Transverse colon (tissue), 4 donors: ENCODE measurements at places on chromosomes 2 and 18.

- DNase-seq, result no peak
- H3K4me3 ChIP-seq, result no peak overlapping the region
- no peaks in the 10 kb centered on the region for H3K36me3 ChIP-seq
- no peaks in the 10 kb centered on the region for H3K27me3 ChIP-seq
- H3K4me1 ChIP-seq, result no peaks in the 10 kb centered on the region
- no peak overlapping the region for H3K27ac ChIP-seq
Measured at GRCh38 chr18:55309249-55309648, 278.7 kb downstream of the TCF4 start.

- no peaks in the 10 kb centered on the region for H3K36me3 ChIP-seq
- no peaks in the 10 kb centered on the region for H3K4me1 ChIP-seq
- H3K4me3 ChIP-seq, result no peak overlapping the region
- H3K27ac ChIP-seq, result no peak overlapping the region
- H3K27me3 ChIP-seq, result no peaks in the 10 kb centered on the region
Measured at GRCh38 chr18:2303517-2304238, 267.6 kb downstream of the METTL4 start.

DNA sequence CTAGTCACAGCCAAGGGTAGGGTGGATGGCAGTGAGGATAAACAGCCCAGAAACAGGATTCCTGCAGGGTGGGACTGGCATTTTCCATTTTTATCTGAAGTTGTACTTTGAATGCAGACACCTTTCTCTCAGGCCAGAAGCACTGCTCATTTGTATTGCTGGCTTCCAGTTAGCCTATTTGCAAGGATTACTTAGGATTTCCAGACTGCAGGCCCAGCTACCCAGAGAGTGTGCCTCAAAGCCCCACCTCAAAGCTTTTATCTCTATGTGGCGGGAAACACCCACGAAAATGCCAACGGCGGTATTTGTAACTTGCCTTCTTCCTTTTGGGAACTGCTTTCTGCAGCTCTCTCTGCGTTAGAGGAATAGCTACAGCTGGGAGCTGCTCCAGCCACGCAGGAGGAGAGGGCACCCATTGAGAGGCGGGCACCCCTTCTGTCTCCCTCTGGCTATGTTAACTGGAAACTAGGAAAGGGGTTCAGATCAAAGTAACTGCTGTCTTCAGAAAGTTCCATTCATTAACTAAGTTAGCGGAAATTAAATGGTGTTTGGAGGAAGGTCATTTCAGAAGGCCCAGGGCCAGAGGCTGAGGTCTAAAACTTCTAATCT lies 144.9 kb downstream of the TGIF1 start:
- H3K4me3 ChIP-seq, result peak overlapping the region; percentile 45
- H3K27ac ChIP-seq, result peak overlapping the region; percentile 99
- no peaks in the 10 kb centered on the region for H3K36me3 ChIP-seq
- H3K27me3 ChIP-seq, result no peaks in the 10 kb centered on the region
- peaks cover 43% of the 10 kb centered on the region for H3K4me1 ChIP-seq

GRCh38 chr2:232236200-232236599 lies 142.4 kb upstream of the ALPP start:
- no peak overlapping the region for H3K4me3 ChIP-seq
- peaks cover 18% of the 10 kb centered on the region for H3K4me1 ChIP-seq
- no peak for DNase-seq
- no peak overlapping the region for H3K27ac ChIP-seq
- no peaks in the 10 kb centered on the region for H3K27me3 ChIP-seq
- no peaks in the 10 kb centered on the region for H3K36me3 ChIP-seq

- no peak overlapping the region for H3K4me3 ChIP-seq
- no peak for DNase-seq
- no peaks in the 10 kb centered on the region for H3K4me1 ChIP-seq
- H3K36me3 ChIP-seq, result no peaks in the 10 kb centered on the region
- H3K27me3 ChIP-seq, result no peaks in the 10 kb centered on the region
Measured at GRCh38 chr2:106098081-106098480, 96.0 kb downstream of the UXS1 start.

DNA sequence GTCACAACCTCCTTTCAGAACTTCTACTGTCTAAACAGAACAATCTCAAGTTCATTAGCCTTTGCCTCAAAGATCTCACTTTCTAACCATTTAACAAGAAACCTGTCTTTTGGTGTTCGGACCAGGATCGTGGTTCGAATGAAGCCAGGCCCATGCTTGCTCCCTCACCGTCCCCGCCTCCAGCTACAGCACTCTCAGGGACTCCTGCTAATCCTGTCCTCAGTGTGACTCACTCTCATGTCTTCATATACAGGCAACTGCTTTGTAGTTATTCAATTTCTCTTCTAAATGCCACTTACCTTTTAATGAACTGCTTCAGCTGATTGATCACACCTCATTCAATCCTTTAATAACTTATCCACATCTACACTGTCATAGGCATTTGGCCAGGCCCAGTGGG lies 15.8 kb downstream of the SERTAD2 start:
- peaks cover 4% of the 10 kb centered on the region for H3K4me1 ChIP-seq
- no peak overlapping the region for H3K4me3 ChIP-seq
- no peaks in the 10 kb centered on the region for H3K36me3 ChIP-seq
- H3K27me3 ChIP-seq, result no peaks in the 10 kb centered on the region
